Endothelial cell (in vitro differentiated cells): ENCODE measurements at places on chromosomes 12 and 14. TPM values are rescaled to one million over a fixed set of nuclear protein-coding genes. Genes with fewer than 3 reads are reported as not detected.
A peak's percentile ranks its signal among the peaks of the same experiment; 100 is the strongest.

- DNase-seq, result no peak
Observed at GRCh38 chr14:62957562-62957961, 87.7 kb downstream of the KCNH5 start.

- DNase-seq, result no peak
Observed at GRCh38 chr12:7637615-7638014, 28.1 kb downstream of the APOBEC1 start.

DNA sequence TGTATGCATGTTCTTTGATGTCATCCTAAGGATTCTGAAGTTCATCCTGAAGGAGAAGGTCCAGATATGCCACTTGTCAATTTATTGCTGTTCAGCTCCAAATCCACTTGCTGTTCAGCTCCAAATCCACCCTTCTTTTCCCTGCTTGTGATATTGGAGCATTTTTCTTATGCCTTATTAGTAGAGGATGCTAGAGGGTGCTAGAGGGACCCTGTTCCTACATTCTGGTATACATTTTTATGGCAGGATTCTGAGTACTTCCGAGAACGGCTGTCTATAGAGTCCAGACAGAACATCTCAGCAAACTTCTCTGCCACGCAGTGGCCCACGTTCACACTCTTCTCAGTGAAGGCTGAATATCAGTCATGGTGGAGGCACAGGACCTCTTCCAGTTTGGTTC, 406.7 kb downstream of the NOVA1 start:
- DNase-seq, result no peak

GRCh38 chr12:17489452-17489851, 600.5 kb downstream of the RERGL start:
- DNase-seq, result no peak

DNA sequence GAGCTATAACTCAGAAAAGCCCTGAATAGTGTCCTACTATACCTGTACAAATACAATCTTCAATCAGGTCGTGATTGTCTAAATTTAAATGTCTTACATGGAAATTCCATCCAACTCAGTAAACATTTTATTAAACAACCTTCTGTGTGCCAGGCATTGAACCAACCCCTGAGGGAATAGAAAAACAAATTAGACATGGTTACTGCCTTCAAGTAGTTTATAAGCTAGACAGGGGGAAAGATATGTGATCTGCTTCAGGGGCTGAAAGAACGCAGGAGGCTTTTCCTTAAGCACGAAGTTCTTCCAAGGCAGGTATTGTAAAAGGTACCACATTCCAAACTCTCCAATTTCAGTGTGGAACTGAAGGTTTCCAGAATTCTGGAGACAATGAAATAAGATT, 39.7 kb upstream of the STAB2 start:
- DNase-seq, result no peak

DNA sequence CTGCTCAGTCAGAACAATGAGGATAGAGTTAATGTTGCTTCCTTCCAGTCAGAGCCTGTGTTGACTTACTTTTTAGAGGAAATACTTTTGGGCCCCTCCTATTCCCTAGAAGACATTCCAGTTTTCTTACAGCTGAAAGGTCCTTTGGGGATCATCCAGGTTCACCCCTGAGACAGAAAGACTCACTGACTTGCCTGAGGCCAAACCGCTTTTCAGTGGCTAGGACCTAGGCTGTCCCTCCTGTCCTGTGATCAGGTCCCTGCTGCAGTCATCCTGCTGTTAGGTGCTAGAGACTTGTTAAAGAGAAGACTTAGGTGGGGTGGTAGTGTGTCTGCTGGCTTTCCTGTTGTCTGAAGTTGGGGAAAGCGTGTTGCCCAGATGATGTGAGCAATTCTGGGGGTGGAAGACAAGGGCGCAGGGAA, 39.6 kb downstream of the SUSD6 start:
- DNase-seq, result no peak

DNA sequence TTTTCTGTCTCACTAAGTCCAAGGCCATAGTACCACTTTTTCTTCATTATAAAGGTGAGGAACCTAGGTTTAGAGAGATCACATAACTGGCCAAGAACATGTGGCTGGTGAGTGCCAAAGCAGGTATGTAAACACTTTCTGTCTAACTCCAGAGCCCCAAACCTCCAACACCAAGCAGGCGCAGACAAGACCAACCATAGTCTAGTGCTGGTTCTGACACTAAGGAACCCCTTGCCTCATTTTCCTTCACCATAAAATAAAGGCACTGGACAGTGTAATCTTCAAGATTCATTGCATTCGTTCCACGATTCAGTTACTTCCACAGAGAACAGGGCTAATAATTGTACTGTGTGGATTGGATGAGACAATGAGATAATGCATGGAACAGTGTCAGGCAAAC, 71.0 kb downstream of the NPAS3 start:
- no peak for DNase-seq

- no peak for DNase-seq
Observed at GRCh38 chr12:12726555-12727093, 9.5 kb downstream of the CDKN1B start.

- DNase-seq, result peak; percentile 29
Observed at GRCh38 chr12:12612358-12612757, 682 bp downstream of the CREBL2 start.

DNA sequence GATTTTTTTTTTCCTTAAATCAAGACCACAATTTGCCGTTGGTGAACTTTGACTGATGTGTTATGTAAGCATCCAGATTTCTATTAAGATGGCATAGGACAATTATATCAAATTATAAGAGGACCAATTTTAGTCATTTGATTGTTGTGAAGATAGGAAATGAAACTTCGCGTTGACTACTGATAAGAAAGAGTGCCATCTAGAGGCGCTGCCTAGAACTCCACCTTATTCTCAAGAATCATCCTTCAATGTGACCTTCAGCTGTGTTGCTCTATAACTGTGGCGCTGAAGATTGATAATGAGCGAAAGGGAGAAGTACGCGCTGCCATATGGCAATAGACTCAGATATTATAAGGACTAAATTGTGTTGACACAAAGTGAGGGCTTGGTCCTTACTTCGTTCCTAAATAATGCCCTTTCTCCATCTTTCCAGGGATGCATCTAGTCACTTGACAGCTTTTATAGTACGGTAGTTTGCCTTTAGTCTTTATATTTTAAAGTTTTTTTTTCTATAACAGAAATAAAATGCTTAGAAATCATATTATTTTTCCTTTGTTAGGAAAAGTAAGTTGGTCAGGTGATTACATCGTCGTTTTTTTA, 350.8 kb upstream of the STXBP6 start:
- DNase-seq, result peak; percentile 57

- DNase-seq, result no peak
Observed at GRCh38 chr12:52600071-52600470, 1.2 kb downstream of the KRT72 start.

- peak; percentile 22 for DNase-seq
Observed at GRCh38 chr14:90193925-90194324, 62.4 kb upstream of the PSMC1 start.

DNA sequence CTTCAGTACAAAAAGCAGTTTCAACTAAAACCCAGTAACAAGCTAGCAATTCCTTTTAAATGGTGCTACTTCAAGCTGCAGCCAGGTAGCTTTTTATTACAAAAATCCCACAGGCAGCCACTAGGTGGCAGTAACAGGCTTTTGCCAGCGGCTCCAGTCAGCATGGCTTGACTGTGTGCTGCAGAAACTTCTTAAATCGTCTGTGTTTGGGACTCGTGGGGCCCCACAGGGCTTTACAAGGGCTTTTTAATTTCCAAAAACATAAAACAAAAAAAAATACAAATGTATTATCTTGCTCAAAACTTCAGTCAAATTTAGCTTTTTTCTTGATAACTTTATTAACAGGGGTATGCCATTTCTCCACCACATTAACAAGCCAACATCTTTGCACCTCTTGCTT, 3.6 kb upstream of the CLEC4E start:
- peak; percentile 84 for DNase-seq

GRCh38 chr12:53701518-53702264, 25.6 kb downstream of the CALCOCO1 start:
- DNase-seq, result peak; percentile 87

GRCh38 chr12:64083285-64084210, 138.5 kb downstream of the KICS2 start:
- DNase-seq, result no peak

- DNase-seq, result no peak
Observed at GRCh38 chr12:94460616-94460959, 921 bp upstream of the CEP83 start.

DNA sequence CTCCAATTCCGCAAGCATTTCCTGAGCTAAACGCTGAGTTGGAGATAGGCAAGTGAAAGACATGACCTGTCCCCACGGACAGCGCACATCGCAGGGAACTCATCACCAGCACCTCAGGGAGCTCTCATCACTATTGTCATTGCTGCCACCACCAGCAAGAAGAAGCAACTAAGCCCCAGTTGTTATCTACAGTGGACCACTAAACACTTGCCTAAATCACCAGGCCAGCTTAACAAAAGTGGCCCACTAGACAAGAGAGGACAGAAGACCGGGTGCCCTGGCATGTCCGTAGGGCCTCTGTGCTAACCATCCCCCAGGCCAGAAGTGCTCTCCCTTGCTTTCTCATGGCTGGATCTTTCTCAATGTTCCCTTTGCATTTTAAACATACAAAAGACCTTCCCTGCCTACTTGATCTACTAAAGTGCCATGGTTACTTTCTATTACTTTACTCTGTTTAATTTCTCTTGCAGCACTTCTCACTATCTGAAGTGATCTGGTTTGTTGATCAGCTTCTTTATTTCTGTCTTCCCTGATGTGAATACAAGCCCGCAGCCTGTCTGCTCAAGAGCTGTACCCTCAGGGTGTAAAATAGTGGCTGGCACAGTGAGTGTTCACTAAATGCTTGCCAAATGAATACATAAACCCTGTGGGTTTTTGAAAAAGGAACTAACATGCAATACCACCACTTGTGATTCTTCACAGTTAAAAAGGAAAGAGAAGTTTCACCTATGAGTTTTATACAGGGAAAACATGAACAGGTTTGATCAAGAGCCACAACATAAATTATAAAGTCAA, 60.9 kb upstream of the RFLNA start:
- DNase-seq, result no peak

- DNase-seq, result no peak
Observed at GRCh38 chr12:110354172-110354780, 49.2 kb downstream of the ANAPC7 start.

DNA sequence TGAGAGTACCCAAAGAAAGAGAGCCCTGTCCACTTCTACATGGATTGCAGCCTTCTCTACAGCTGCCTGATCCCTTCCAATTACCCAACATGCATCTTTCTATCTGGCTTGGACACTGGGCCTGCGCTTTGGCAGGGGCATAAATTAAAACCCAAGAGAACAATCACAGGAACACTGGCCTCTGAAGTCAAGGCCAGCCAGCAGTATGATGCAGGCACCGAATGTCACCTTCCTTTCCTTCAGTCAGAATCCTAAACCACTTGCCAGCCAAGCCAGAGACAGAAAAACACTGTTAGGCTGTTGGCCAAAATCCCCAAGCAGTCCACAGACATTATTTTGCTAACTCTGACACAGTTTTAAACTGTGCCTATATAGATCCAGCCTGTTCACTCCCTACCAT, 113.7 kb downstream of the DUSP6 start:
- no peak for DNase-seq

- DNase-seq, result no peak
Observed at GRCh38 chr12:66164349-66164821, 5.4 kb downstream of the TMBIM4 start.

GRCh38 chr12:85155791-85156190, 119.6 kb downstream of the LRRIQ1 start:
- no peak for DNase-seq

- no peak for DNase-seq
Observed at GRCh38 chr14:53103636-53104340, 49.3 kb downstream of the DDHD1 start.

GRCh38 chr12:93440043-93440835, 1.5 kb downstream of the UBE2N start:
- DNase-seq, result no peak

- no peak for DNase-seq
Observed at GRCh38 chr12:122875590-122876220, 20.2 kb downstream of the VPS37B start.

Gene SLCO1B3
- total RNA-seq, result not detected

Gene PTPRB
- total RNA-seq, result 162 TPM

Gene BAZ2A
- 165 TPM for total RNA-seq

Gene C12orf76
- total RNA-seq, result 21.9 TPM

Gene SAMD4A
- 9.2 TPM for total RNA-seq

Gene CRADD
- 6.5 TPM for total RNA-seq

Gene MUCL1
- total RNA-seq, result 15.4 TPM

Gene PTPN21
- 22.1 TPM for total RNA-seq

Gene FIGNL2
- 42.0 TPM for total RNA-seq

Gene UBC
- total RNA-seq, result 765 TPM

Gene SLC6A13
- 0.90 TPM for total RNA-seq

Gene ANKS1B
- 2.6 TPM for total RNA-seq

Gene PLEKHH1
- 9.5 TPM for total RNA-seq

Gene GALNT8
- total RNA-seq, result 31.6 TPM

Gene PZP
- total RNA-seq, result 2.2 TPM
